ENCODE measurements at places on chromosomes 7 and 10.

GRCh38 chr7:38834357-38834756, 74.6 kb downstream of the VPS41 start:
- DNase-seq = no peak

DNA sequence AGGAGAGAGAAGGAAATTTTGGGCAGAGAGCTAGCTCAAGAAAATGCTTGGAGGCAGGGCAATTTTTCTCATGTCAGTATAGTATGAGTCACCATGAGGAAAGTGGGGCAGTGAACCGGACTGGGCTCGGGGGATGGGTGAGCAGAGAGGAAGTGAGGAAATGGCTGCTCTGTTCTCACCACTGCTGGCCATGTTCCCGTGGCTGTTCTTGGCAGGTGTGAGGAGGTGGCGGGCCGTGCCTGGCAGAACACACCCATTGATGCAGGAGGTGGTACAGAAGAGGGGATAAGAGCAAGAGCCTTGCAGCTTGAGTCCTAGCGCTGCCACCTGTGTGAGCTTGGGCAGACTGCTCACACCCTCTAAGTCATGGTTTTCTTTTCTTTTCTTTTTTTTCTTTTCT, 304.4 kb upstream of the LYZL1 start:
- no peak for DNase-seq

- DNase-seq = peak; percentile 32
Observed at GRCh38 chr7:127619681-127620405, 1.9 kb upstream of the PAX4 start.

DNA sequence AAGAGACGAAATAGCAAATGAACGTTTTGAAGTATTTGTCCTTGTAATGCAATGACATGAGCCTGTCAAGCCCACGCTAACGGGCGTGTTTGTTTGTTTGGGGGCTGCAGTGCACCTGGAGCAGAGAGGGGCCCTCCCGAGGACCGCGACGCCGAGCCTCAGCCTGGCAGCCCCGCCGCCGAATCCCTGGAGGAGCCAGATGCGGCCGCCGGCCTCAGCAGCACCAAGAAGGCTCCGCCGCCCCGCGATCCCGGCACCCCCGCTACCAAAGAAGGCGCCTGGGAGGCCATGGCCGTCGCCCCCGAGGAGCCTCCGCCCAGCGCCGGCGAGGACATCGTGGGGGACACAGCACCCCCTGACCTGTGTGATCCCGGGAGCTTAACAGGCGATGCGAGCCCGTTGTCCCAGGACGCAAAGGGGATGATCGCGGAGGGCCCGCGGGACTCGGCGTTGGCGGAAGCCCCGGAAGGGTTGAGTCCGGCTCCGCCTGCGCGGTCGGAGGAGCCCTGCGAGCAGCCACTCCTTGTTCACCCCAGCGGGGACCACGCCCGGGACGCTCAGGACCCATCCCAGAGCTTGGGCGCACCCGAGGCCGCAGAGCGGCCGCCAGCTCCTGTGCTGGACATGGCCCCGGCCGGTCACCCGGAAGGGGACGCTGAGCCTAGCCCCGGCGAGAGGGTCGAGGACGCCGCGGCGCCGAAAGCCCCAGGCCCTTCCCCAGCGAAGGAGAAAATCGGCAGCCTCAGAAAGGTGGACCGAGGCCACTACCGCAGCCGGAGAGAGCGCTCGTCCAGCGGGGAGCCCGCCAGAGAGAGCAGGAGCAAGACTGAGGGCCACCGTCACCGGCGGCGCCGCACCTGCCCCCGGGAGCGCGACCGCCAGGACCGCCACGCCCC, 118.5 kb downstream of the CYTH3 start:
- no peak for DNase-seq

- DNase-seq = no peak
Observed at GRCh38 chr10:14403881-14404623, 73.3 kb upstream of the FRMD4A start.

GRCh38 chr7:95324431-95324830, at the start of gene PON1:
Gene PON1, minus strand, starts transcription at chr7:95324532. Its CDS starts 57 bp downstream, at chr7:95324475.
- peak; percentile 28 for DNase-seq

DNA sequence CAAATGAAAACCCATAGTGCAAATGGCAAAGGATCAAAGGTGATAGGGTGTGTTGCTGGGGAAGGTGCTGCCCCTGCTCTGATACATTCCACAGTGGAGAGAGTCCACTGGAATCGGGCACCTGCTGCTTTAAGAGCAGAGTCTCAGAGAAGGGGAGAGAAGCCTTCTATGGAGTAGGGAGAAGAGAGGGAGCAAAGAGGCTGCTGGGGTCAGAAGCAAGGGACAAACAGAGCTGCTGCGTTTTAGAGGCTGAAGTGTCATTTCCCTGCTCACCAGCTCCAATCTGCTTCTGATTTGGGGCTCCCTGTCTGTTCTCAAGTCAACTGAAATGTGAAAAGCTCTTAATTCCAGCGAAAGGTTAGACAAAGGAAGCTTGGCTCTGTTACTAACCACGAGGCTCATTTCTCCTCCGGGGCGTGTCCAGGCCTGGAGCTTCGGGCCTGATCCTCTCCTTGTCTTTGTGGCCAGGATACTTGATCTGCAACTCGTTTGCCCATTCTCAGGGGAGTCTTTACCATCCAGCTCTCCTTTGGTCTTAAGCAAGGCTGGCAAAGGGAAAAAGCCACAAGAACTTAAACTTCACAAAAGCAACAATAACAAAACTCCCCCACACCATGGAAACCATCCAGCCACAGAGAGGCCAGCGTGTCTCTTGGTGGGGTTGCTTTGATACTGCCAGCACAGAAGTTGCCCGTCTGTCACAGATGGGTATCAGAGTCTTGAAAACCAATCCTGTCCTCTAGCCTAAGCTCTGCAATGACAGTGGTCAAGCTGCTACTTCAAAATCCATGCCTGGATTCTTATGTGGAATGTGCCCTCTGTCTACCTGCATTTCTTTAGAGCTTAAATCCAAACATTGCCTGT, 692.6 kb downstream of the SUGCT start:
- DNase-seq = no peak

DNA sequence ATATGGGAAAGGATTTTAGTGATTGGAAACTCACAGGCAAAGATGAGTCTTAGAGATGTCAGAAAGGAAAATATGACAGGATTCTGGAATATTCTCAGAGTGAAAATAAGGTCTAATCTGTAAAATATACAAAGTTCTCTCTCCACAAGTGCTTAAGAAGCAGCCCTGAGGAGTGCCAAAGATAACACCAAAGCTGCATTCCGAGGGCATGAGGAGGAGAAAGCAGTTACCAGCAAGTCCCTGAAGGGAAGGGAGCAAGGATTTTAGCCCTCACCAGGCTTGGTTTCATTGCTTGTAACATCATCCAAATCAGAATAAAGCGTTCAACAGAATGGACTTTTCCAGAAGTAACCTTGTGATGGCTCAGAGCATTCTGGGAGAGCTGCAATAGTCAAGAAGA, 31.4 kb upstream of the DLX6 start:
- DNase-seq = no peak

- DNase-seq = no peak
Observed at GRCh38 chr10:649798-650440, 39.5 kb downstream of the DIP2C start.

DNA sequence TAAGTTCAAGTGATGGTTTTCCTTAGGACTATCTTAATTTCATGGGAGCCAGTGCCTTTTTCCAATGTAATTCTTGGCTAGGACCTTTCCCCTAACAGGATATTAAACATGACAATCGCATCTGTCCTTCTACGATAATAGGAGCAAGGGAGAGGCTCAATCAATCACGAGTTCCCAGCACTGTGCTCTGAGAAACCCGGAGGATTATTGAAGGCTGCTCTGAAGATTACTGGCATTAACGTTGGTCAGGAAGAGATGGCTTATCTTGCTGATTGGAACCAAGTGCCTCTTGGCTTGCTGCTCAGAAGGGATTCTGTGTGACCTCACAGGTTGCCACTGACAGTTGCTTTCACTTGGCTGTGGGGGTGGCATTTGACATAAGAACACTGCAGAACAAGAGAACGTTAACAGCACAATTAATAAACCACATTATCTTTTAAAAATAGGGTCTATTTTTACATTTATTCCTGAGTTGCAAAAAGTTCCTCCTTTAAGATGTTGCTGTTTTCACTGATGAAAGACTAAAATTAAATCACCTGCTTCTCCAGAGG, 252.1 kb upstream of the TAC1 start:
- DNase-seq = no peak

GRCh38 chr7:151847136-151847535, 29.8 kb downstream of the PRKAG2 start:
- DNase-seq = no peak

GRCh38 chr10:8563478-8563877, 509.0 kb downstream of the GATA3 start:
- no peak for DNase-seq

DNA sequence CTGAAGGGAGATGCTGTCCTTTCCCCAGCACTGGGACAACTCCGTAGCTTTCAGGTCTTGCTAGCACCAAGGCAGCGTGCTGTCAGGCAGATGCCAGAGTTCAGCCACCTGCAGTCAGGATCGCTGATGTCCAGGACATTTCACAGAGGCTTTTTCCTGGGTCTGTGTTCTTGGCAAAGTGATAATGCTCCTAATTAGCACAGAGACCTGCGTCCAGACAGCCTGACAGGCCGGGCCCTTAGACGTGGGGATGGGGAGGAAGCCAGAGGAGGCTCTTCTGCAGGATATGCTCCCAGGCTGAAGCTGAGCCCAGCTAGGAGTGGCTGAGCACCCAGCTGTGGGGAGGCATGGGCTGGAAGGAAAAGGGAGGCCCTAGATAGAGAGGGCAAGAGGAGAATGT, 82.5 kb upstream of the TBX20 start:
- no peak for DNase-seq

DNA sequence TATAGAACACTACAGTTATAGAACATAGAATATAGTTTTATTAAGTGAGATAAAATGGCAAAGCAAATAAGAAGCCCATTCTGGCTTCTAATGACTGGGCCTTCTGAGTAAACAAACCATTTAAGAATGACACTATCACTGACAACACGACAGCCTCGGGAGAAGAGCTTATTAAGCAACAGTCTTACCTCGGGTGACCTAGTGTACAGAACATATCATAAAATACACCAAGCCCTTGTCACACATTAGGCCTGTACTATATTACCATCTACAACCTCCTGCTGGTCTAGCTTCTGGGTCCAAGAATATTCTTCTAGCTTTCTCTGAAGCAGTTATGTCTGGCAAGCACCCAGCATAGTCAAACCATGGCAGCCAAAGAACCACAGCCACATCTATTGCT, 32.0 kb downstream of the CCDC186 start:
- no peak for DNase-seq

DNA sequence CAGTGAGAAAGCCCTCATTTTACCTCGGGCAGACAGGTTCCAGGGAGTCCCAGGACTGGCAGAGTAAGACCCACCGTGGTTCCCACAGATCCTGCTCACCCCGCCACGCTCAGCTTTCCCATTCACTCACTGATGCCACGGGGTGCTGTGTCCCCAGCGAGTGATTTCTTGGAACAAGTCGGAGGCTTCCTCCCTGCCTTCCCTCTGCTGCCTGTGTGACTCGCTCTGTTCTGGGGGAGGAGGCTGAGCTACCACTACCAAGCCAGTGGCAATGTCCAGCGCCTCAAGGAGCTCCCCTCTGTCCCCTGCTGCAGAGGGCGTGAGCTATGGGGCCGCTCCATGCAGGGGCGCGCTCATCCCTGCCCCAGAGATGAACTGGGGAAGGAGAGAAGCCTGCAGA, 12.6 kb downstream of the IL15RA start:
- DNase-seq = no peak

- DNase-seq = no peak
Observed at GRCh38 chr7:46444256-46444655, 523.2 kb upstream of the IGFBP3 start.

DNA sequence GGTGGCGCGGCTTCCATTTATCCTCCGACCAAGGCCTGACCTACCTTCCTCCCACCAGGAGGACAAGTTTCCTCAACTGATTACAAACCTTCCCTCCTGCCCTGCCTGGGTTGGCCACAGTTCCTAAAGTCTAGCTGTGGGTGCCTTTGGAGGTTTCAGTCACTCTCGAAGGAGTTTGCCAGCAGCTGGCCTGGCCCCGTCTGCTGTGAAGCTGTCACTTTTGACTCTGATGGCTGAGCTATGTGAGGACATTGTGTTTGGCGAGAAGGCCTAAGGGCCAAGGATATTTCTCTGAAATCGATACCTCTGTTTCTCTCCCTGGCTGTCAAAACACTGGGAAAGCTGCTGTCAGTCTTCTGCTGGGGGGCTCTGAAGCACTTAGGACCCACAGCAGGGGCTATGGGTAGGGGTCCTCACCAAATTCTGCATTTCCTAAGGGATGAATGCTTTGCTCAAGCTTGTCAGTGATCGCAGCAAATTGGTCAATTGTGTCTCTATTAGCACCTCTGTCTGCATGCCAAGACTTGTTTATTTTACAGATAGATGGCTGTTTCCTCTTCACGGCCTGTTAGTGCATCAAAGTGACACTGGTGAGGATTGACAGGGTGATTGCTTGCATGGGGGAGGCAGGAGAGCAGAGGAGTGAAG, 31.9 kb upstream of the SAMD8 start:
- DNase-seq = no peak

- no peak for DNase-seq
Observed at GRCh38 chr7:131381069-131381838, 53.6 kb downstream of the MKLN1 start.

GRCh38 chr10:1611936-1612550, 125.3 kb downstream of the ADARB2 start:
- no peak for DNase-seq

DNA sequence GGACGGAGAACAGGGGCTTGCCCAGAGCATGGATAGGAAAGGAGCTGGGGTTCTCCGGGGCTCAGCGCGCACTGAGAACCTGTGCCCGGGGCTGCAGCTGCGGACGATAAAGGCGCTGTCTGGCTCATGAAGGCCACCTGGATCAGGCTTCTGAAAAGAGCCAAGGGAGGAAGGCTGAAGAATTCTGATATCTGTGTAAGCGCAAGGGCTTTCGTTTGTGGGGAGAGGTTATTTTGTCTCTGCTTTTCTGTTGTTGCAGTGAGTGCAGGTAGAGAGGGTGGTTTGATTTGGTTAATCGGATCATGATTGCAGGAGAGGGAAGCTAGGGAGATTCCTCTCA, 250.5 kb downstream of the NSUN6 start:
- DNase-seq = peak; percentile 49

GRCh38 chr10:36170142-36170719, 528.1 kb upstream of the FZD8 start:
- no peak for DNase-seq

- peak; percentile 77 for DNase-seq
Observed at GRCh38 chr10:86668297-86669165, at the start of gene LDB3. Gene LDB3, plus strand, starts transcription at chr10:86668511. Its CDS starts 181 bp downstream, at chr10:86668692.

All from glutamatergic neuron (in vitro differentiated cells).